ENCODE measurements at places on chromosomes 3 and 15.

DNA sequence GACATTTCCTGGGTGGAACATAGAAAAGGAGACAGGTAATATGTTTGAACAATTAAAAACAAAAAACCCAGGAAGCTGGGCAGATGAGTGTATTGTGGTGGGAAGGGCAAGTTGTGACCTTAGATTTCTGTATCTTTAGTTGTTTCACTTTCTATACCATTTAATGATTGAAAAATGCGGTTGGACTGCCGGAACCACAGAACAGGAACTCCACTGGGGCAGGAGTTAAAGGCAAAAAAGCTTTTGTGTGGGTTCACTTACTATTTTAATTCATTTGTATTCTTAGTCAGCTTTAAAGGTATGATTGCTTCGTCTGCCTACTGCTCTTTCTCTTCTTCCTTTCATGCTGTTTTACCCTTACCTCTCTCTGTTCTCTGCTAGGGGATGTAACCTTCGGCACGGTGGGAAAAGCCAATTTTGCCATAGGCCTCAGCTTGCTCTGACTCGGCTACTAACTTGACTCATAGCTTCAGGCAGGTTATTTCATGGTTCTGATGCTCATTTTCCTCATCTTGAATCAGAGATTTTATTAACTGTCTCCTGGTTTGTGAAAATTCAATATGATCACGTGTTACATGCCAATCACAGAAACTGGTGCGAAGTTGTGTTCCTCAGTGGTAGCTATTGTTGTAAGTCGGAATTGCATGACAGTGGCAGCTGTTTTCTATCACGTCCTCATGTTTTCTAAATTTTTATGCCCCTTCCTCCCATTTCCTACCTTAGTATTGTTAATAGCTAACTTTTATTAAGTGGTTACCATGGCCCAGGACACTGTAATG is 1.6 kb upstream of the MCTP2 start:
- H3K27ac ChIP-seq: peak overlapping the region; percentile 95
- peaks cover 2% of the 10 kb centered on the region for H3K27me3 ChIP-seq
- H3K36me3 ChIP-seq: peaks cover 31% of the 10 kb centered on the region
- peaks cover 76% of the 10 kb centered on the region for H3K4me1 ChIP-seq
- peak; percentile 65 for DNase-seq
- H3K4me3 ChIP-seq: peak overlapping the region; percentile 91

DNA sequence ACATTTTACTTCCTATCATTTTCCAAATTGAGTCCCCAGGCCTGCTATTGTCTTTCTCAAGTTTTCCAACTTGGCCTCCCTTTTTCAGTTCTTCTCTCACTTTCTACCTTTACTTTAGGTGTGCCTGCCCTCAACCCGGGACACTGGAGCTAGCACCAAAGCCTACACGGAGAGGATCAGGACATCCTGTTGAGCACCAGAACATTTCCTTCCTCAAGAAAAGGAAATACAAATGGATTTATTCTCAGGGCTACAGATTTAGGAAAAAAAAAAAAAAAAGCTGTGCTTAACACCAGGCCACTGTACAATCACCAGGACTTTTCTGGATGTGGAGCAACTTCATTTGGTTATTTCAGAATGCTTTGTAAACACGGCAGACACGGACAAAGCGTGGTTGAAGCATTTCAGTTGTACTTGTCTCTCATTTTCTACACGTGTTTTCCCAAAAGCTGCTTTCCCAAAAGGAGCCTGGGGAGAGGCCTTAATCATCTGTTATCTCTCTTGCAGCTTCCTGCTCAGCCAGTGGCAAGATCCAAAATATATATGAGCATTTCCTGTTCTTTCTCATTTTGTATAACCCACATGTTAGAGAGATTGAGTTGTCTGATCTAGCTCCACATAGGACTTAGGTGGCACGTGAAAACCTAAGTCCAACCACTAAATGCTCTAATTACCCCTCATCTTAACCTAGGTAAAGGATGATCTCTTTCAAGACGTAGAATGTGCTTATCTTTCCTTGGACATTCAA is 15.5 kb upstream of the ATP1B3 start:
- H3K27ac ChIP-seq: no peak overlapping the region
- H3K4me1 ChIP-seq: peaks cover 6% of the 10 kb centered on the region
- no peak for DNase-seq
- no peaks in the 10 kb centered on the region for H3K36me3 ChIP-seq
- peaks cover 3% of the 10 kb centered on the region for H3K27me3 ChIP-seq

GRCh38 chr3:67804089-67804488 is 149.7 kb upstream of the SUCLG2 start:
- no peak overlapping the region for H3K4me3 ChIP-seq
- DNase-seq: no peak
- no peaks in the 10 kb centered on the region for H3K4me1 ChIP-seq
- H3K36me3 ChIP-seq: no peaks in the 10 kb centered on the region
- no peak overlapping the region for H3K27ac ChIP-seq

DNA sequence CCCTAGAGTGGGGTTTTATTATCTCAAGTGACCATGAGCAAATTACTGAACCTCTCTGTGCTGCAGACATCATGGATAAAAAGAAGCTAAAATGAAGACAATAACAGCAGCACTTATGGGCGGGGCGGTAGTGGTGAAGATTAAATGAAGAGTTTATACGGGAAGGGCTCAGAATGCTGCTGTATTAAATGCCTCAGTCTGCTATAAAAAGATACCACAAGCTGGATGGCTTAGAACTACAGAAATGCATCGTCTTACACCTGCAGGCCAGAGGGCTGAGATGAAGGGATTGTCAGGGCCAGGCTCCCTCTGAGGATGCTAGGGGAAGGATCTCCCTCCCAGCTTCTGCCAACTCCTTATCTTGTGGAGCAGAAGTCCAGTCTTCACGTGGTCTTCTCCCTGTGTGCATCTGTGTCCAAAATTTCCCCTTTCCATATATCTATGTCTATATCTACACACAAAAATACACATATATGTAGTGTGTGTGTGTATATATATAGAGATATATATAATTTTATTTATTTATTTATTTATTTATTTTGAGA is 2.9 kb downstream of the ALG1L2 start:
- no peak for DNase-seq
- H3K36me3 ChIP-seq: no peaks in the 10 kb centered on the region
- H3K27ac ChIP-seq: no peak overlapping the region
- no peaks in the 10 kb centered on the region for H3K27me3 ChIP-seq
- no peak overlapping the region for H3K4me3 ChIP-seq
- H3K4me1 ChIP-seq: no peaks in the 10 kb centered on the region

DNA sequence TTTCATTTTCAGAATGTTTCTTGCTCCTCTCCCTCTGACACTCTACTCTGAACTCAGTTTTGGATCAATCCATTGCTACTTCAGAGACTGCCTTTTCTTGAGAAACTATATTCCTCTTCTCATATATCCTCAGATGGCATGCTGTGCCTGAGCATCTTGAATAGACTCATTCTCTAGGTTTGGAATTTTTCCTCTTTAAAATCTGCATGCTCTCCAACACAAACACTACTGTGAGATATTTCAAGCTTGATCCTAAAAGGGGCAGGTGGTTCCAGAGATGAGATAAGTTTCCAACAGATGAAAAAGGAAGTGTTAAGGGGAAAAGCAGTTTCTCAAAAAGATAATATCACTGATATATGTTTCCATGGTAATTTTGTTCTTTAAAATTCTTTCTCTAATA is 742.2 kb upstream of the EPHA6 start:
- no peaks in the 10 kb centered on the region for H3K27me3 ChIP-seq
- DNase-seq: no peak
- no peaks in the 10 kb centered on the region for H3K4me1 ChIP-seq
- no peaks in the 10 kb centered on the region for H3K36me3 ChIP-seq

DNA sequence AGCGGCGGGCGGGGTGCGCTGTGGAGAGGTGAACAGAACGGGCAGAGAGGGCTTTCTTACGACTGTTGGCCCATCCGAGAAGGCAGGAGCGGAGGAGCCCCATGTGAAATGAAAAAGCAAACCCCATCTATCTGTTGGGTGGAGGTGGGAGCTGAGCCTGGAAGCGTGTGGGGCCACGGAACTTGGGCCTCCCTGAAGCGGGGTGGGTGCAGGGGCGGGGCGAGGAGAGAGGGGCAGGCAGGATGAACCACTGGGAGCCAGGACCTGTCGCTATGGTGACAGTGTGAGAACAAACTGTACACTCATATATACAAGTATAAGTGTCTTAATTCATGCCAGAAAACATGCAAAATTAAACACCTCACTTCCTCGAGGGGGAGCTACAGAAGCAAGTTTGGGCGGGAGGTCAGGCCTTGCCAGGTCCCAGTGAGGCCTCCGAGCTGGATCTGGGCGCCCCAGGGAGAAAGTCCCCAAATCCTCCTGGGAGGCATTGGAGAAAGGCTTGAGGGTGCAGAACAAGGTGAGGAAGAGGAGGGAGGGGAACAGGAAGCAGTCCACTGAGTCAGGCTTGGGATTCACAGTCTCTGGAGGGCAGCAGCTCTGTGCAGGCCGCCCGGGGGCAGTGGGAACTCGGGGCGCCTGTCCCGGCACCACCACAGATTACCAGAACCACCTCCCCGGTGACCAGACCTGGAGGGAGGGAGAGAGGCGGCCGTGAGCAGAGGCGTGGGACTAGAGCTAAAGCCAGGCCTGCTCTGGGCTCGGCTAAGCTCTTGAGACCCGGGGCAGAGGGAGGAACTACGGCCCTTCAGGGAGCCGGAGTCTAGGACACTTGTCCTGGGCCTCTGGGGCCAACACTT is 34.8 kb downstream of the RBPMS2 start:
- no peak overlapping the region for H3K4me3 ChIP-seq
- no peak overlapping the region for H3K27ac ChIP-seq
- H3K4me1 ChIP-seq: no peaks in the 10 kb centered on the region
- H3K36me3 ChIP-seq: no peaks in the 10 kb centered on the region
- no peak for DNase-seq
- peaks cover 2% of the 10 kb centered on the region for H3K27me3 ChIP-seq

GRCh38 chr3:175564363-175564762 is 705.2 kb downstream of the NAALADL2 start:
- H3K36me3 ChIP-seq: no peaks in the 10 kb centered on the region
- H3K4me1 ChIP-seq: no peaks in the 10 kb centered on the region
- no peaks in the 10 kb centered on the region for H3K27me3 ChIP-seq
- H3K4me3 ChIP-seq: no peak overlapping the region

- H3K4me3 ChIP-seq: no peak overlapping the region
- no peak overlapping the region for H3K27ac ChIP-seq
- no peak for DNase-seq
- no peaks in the 10 kb centered on the region for H3K4me1 ChIP-seq
- H3K36me3 ChIP-seq: no peaks in the 10 kb centered on the region
Observed at GRCh38 chr3:165716592-165716991, 120.6 kb downstream of the BCHE start.

- H3K4me1 ChIP-seq: peaks cover 3% of the 10 kb centered on the region
- peak; percentile 34 for DNase-seq
- no peak overlapping the region for H3K4me3 ChIP-seq
- H3K36me3 ChIP-seq: no peaks in the 10 kb centered on the region
- no peak overlapping the region for H3K27ac ChIP-seq
- peaks cover 17% of the 10 kb centered on the region for H3K27me3 ChIP-seq
Observed at GRCh38 chr15:45714590-45715488, 80.0 kb downstream of the SQOR start.

GRCh38 chr3:24315971-24316370 is 178.7 kb downstream of the THRB start:
- H3K36me3 ChIP-seq: no peaks in the 10 kb centered on the region
- H3K27me3 ChIP-seq: no peaks in the 10 kb centered on the region
- DNase-seq: no peak
- H3K27ac ChIP-seq: no peak overlapping the region

DNA sequence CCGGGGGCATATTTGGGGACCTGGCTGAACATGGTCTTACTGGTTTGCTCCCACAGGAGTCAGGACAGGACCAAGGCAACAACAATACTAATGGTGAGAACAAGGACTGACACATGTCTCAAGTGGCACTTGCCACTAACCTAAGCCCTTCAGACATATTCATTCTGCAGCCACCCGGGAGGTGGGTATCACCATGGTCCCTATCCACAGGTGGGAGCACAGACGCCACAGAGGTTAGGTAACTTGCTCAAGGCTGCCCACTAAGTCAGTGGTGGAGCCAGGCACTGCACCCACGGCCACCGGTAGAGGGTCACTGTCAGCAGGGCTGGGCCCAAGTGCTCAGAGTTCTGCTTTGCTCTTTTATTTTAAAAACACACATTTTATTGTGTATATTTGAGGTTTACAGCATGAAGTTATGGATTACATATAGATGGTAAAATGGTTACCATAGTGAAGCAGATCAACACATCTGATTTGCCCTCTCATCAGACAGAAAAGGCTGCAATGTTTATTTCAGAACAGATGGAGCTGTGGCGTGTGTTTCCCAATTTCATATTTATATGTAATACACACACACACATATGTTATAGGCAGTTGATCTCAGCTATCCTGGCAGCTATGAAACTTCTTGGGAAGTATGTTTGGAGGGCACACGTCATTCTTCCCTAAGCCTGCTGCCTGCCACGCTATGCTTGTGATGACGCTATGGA is 30.0 kb upstream of the SLC41A3 start:
- H3K27me3 ChIP-seq: no peaks in the 10 kb centered on the region
- no peaks in the 10 kb centered on the region for H3K36me3 ChIP-seq
- H3K4me3 ChIP-seq: no peak overlapping the region
- no peak for DNase-seq
- no peaks in the 10 kb centered on the region for H3K4me1 ChIP-seq

DNA sequence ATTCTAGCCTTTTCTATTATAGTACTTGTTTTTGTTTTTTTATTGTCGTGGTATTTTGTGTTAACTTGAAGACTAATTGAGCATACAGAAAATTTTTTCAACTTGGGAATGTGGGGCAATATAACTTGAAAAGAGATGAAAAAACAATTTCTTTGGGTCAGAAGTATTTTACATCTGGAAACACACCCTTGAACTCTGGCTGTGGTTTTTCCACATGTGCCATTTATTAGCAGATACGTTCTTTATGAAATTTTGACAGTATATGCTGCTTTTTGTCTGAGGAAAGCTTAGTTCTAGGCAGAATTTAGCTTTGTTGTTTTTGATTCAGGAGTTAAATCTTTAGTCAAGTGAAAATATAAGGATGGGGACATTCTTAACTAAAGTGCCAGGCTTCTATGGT is 44.7 kb downstream of the TCF12 start:
- peaks cover 7% of the 10 kb centered on the region for H3K27me3 ChIP-seq
- peaks cover 1% of the 10 kb centered on the region for H3K36me3 ChIP-seq
- peaks cover 19% of the 10 kb centered on the region for H3K4me1 ChIP-seq

GRCh38 chr15:29904757-29905417 is 82.6 kb upstream of the TJP1 start:
- no peaks in the 10 kb centered on the region for H3K36me3 ChIP-seq
- no peak overlapping the region for H3K4me3 ChIP-seq
- H3K27me3 ChIP-seq: no peaks in the 10 kb centered on the region
- H3K4me1 ChIP-seq: no peaks in the 10 kb centered on the region
- DNase-seq: no peak
